ENCODE measurements at places on chromosomes 2 and 18.

GRCh38 chr2:14232217-14232616, 400.3 kb upstream of the LRATD1 start:
- DNase-seq, result no peak

GRCh38 chr2:24937236-24937635, 17.2 kb upstream of the ADCY3 start:
- DNase-seq, result no peak

DNA sequence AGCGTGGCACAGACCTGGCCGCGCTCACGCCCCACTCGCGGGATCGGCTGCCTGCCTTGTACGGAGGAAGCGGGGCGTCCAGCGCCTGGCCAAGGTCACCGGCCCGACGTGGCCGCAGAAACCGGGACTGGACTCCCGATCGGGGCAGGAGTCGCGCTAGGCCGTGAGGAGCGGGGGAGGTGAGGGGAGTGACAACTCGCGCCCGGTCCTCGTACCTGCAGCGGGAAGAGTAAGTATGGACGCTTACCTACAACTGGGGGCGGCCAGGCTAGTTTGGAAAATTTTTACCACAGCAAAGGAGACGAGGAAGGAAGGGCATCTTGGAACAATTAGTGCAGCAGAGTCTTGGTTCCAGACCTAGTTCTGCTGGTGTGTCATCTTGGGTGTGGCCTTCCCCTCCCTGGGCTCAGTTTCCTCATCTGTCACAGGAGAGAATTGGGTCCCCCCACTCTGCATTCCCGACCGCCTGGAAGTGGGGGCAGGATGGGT, 693 bp downstream of the UBE2F start:
- no peak for DNase-seq

- no peak for DNase-seq
These were observed 2.1 kb downstream of the SOX11 start for GRCh38 chr2:5694306-5694705.

DNA sequence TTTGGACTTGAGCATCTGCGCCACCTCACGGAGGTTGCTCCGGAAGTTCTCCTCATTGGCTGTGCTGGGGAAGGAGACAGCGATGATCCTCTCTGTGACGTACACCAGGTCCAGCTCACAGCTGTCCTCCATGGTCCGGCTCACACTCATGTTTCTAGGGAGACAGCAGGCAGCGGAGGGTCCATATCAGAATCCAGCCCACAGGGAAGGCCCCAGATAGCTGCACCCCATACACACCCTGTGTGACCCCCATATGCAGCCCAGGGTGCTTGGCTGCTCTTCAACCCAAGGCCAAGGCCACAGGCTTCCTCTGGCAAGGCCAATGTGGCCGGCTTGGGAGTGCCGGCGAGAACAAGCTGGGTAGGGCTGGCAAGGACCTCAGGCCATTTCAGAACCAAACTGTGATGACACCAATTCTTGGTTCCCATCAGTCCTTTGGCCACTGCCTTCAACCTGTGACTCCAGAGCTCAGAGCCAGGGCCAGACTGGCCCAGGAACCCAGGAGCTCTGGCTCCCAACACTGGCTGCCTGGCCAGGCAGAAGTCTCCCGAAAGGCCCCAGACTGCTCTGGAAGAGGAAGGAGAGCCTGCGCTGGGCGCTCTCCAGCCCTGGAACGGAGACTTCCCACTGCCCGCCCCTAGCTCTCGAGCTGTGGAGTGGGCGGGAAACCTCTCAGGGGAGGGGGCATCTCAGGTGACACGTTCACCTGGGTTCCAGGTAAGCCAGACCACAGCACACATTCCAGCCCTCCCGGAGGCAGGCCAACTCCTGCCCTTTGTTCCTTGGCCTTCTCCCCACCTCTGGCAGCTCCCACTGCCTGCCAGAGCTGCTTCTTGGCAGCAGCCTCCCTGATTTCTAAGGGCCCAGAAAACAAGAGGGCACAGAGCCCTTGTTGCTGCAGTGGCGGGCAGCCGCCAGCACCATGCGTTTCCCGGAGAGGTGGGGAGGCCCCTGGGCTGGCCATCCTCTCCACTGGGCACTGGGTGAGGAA, 104.7 kb downstream of the TNS1 start:
- no peak for DNase-seq

GRCh38 chr2:194765723-194766122, 891.3 kb upstream of the SLC39A10 start:
- DNase-seq, result no peak

- DNase-seq, result no peak
These were observed 756 bp upstream of the NAGK start for GRCh38 chr2:71067567-71068217.

DNA sequence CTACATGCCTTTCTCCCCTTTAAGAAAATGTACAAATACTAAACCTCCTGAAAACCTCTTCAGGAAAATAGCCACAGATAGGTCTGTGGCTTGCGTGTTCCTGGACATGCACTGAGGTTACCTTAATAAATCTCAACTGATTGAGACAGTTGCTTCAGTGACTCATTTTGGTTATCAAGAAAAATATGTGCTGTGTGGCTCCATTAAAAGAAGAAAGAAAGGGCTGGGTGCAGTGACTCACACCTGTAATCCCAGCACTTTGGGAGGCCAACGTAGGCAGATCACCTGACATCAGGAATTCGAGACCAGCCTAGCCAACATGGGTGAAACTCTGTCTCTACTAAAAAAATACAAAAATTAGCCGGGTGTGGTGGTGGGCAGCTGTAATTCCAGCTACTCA, 27.1 kb downstream of the CREG2 start:
- DNase-seq, result no peak
